ENCODE measurements at places on chromosomes 7 and 10. TPM values are rescaled to one million over a fixed set of nuclear protein-coding genes. Genes with fewer than 3 reads are reported as not detected.
A peak's percentile ranks its signal among the peaks of the same experiment; 100 is the strongest.

DNA sequence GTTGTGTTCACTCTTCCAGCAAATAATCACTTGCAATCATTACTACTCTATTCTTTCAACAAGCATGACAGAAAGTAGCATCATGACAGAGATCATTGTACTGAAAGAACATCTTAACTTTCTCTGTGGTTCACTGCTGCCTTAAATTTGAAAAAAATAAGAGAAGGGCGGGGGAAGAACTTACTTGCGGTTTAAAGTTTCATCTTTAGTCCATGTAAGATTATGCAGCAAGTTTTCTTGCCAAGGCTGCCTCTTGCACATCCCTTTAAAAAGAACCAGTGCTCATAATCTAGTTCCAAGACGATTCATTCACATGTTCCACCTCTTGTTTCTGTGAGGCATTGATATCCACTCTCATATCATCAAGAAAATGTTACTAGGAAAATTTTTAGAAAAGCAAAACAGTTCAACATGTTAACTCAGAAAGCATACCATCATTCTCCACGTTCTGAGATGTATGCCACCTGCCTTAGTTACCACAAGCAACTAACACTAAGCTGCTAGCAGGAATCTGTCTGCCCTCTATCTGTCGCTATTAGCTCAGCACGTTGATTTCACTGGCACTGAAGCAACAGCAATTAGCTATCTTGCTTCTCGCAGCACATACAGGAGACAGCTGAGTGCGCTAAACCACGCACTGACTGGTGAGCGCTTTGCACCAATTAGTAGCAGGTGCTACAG is at the start of gene PCDH15:
Gene PCDH15 (minus strand): TSS at position 491 of the 681 bp plus-strand sequence. CDS start 136,969 bp downstream, outside the sequence.
- peak; percentile 4 for DNase-seq

- peak; percentile 44 for DNase-seq
Observed at GRCh38 chr10:75024971-75025523, 86.4 kb upstream of the SAMD8 start.

GRCh38 chr10:7967035-7967434 is 87.5 kb upstream of the GATA3 start:
- no peak for DNase-seq

GRCh38 chr10:48695636-48696534 is 11.2 kb downstream of the WDFY4 start:
- DNase-seq, result no peak

GRCh38 chr7:31263338-31263737 is 77.2 kb downstream of the NEUROD6 start:
- no peak for DNase-seq

- DNase-seq, result no peak
Observed at GRCh38 chr10:84214046-84214572, 11.2 kb downstream of the LRIT2 start.

DNA sequence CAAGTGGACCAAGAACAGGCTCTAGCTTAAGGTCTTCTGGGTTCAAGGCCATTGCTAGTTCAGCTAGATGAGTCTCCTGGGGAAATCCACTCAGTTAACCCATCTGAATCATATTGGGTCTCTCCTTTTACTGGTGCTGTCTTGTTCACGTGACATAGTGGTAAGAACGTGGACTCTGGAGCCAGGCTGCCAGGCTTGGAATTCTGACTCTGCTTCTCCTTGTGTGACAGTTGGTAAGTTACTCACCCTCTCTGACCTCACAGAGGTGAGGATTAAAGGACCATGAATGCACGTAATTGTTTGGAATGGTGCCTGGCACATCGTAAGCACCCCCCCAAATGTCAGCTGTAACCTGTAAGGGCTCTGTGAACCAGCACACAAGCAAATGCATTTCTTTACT is 9.7 kb upstream of the CALU start:
- DNase-seq, result no peak

- DNase-seq, result no peak
Observed at GRCh38 chr7:77563275-77563674, 26.2 kb downstream of the PTPN12 start.

GRCh38 chr7:1861799-1862458 is 191.9 kb downstream of the ELFN1 start:
- DNase-seq, result no peak

DNA sequence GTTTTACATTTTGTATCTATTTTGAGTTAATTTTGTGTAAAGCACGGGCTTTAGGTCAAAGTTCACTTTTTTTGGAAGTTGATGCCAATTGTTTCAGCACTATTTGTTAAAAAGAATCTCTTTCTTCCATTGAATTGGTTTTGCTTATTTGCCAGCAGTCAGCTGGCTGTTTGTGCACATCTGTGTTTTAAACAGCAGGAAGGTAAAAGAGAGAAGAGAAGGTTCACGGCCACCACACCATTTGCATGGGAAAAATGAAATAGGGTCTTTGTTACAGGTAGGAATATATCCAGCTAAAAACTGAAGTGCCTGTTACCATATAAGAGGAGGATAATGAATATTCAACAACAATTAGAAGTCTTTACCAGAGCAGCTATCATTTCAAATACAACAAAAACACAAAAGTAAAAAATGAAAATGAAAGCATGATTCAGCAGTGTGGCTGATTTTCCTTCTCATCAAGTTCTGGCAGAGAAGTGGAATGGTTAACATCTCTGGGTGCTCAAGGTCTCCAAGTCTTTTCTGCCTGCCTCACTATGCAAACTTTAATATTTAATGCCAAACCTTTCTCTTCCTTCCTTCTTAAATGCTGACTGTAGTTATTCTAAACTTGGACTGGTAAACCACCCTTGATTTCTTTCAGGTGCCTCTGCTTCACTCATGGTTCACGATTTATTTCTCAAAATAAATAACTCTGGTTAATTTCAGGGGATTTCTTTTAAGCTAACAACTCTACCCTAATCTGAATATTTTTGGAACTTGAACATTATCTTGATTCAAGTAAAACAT is 841.5 kb downstream of the GRM8 start:
- no peak for DNase-seq

DNA sequence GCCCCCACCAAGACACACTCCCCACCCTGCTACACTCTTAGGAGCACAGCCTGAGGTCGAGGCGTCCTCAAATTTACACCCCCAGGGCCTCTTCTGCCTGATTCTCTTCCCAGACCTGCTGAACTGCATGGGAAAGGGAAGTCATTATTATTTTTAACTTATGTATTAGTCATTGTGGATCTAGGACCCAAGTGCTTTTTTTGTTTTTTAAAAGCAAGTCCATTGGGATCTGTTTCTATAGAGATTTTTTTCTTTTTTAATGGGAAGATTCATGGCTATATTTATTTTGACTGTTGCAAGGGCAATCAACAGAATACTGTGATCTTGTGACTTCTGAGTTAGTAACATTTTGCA is 203.8 kb downstream of the ZMYND11 start:
- no peak for DNase-seq

DNA sequence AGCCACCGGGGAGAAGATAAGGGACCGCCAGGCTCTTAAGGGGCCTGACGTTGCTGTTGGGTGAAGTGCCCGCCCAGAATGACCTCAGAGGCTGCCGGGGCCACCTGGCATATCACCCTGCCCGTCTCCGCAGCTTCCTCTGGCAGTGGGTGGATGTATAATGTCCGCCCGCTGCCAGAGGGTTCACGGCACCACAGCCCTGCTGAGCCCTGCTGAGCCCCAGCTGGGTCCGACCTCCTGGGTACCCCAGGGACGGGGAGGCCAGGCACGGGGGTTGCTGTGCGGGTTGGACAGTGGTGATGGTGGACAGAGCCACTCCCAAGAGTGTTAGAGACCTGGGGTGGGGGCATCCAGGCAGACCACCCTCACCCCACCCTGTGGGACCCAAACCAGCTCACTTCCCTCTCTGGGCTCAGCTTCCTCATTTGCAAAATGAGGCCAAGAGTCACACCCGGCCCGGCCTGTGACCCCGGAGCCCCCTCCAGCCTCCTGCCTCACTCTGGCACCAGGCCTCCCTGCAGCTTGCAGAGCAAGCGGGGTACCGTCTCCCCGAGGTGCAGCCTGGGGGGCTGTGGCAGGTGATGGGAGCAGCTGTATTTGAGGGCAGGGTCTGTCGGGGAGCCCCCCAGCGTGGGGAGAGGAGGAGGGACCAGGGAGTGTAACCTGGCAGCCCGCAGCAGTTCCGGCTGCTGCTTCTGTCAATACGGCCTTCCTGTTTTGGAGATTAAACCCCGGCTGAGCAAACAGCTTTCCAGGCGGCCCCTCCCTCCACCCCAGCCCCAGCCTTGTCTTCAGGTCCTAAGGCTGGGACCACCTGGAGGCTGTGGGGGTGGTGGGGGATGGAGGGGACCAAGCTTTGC is 8.4 kb upstream of the LFNG start:
- no peak for DNase-seq

DNA sequence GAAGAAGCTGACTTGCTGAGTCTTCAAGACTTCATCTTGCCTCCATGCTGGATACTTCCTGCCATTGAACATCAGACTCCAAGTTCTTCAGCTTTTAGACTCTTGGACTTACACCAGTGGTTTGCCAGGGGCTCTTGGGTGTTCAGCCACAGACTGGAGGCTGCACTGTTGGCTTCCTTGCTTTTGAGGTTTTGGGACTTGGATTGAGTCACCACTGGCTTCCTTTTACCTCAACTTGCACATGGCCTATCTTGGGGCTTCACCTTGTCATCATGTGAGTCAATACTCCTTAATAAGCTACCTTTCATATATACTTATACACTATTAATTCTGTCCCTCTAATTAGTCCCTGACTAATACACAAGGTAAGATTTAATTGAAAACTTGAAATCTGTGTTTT is 361.7 kb upstream of the SEMA3C start:
- DNase-seq, result no peak

DNA sequence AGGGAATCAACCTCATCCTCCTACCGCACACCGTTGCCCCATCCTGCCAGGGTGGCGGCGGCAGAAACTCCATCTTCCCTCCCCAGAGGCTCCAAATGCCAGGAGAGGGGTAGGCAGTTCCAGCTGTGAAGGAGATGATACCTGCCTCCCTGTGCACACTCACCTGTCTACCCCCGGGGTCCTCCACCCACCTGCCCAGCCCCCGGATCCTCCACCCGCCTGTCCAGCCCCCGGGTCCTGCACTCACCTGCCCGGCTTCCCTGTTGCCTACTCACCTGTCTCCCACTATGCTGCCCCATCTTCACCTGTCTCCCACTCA is 13.4 kb upstream of the DNAAF5 start:
- DNase-seq, result no peak

DNA sequence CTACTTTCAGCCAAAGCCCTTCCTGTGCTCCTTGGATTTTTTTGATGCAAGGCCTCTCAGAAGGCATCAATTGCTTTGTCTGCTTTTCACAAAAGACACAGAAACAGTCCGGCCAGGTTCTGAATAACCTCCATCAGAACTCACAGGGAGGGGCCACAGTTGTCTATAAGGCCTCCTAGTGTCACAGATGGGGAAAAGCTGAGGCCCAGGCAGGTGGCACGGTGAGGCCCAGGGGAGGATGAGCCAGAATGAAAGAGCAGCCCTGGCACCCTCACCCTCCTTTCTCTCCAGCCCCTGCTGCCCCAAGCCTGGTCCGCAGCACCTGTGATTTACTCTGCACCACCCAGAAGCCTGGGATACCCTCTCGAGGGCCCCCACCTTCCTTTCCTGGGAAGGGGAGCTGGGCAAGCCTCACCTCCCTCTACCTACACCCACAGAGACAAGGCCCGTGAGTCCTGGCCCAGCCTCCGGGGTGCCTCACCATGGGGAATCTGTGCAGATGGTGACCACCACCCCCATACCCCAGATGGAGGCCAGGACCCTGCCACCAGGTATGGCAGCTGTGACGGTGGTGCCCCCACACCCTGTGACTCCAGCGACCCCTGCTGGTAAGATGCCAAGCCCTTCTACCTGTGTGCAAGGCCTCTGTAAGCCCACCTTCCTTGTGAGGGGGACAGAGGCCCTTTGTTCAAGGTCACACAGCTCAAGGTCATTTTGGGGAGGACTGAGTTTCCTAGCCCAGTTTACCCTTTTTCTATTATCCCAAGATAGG is 26.2 kb upstream of the ZNF467 start:
- no peak for DNase-seq

The ANKRD30A gene
- total RNA-seq, result not detected

The FANK1 gene
- 4.4 TPM for total RNA-seq
